ENCODE measurements at places on chromosomes 12 and 14.

DNA sequence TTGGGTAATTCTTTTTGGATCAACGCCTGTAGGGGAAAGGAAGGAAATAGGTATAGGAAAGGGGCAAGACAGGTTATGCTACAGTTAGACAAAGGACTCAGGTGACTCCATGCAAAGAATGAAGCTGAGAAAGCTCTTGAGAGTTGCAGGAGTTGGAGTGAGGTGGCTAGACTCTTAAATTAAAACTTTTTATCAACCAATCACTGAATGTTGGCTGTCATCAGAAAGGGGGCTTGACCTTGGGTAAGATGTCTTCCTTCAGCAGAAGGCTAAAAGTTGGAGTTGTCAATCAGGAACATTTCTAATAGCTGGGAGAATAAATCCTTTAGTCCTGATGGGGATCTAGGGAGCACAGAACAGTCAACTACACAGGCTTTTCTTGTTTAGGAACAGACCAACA is 595.4 kb downstream of the SLC16A7 start:
- no peak for DNase-seq

DNA sequence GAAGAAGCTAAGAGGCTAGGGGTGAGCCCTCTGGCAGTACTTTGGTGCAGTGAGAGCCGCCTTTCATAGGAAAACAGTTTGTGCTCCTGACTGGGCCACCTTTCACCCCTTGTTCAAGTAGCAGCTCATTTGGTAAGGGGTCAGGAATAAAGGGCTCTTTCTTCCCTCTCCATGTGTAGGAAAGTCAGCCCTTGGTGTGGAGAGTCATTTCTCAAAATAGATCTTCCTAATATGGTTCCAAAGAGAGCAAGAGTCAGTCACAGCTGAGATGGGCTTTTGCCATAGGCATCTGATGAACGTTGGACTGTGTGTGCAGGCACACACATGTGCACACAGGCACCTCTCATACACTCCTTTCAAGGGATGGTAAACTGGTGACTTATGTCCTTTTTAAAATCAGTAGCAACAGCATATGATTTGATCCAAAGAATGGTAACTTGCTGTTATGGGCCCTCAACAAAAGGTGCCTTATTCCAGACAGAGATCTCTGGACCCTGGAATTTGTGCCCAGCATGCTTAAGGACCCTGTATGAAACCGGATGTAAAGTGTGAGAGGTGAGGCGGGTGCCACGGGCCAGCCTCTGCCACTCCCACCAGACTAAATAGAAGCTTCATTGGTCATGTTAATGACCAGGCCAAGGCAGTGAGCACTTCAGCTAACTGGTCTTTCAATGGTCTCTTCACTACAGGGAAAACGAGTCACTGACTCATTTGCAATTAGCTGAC is 16.7 kb upstream of the RIC8B start:
- no peak for DNase-seq

- DNase-seq: no peak
These were observed 28.5 kb upstream of the JDP2 start for GRCh38 chr14:75399321-75399720.

- no peak for DNase-seq
These were observed 42.1 kb downstream of the FLRT2 start for GRCh38 chr14:85572011-85572410.

DNA sequence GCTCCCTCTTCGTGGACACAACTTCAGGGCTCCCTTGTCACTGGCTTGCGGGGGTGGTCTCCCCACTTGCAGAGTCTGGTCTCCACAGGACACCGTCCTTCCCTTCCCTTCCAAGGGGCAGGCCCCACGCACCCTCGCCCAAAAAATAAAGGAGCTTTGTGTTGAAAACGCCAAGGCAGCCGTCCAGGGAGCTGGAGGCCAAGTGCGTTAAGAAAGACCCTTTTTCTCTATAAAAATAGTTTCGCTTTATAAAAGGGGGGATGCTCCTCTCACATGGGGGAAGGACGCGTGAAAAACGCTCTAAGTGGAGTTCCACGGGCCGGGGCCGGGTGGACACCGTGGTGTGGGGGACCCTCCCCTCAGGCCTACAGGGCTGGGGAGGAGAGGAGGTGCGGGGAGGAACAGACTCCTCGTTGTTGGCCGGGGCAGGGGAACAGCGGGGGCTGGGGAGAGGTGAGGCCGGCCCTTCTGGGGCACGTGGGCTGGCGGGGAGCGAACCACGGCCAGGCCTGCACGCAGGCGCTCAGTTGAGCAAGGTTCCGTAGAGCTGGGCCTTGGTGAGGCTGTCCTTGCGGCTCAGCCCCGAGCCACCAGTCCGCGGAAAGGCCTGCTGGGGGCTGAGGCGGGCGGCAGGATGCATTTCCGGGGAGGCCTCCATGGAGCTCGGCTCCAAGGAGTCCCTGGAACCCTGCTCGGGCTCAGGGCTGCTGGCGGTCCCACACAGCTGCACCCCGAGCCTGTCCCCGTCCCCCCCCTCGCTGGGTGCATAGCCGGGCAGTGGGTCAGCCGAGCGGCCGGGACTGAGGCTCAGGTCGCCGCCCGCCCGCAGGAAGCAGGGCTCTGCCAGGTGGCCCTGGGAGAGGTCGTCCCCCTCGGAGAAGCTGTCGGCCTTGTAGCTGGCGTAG is 49.5 kb downstream of the BEGAIN start:
- no peak for DNase-seq

DNA sequence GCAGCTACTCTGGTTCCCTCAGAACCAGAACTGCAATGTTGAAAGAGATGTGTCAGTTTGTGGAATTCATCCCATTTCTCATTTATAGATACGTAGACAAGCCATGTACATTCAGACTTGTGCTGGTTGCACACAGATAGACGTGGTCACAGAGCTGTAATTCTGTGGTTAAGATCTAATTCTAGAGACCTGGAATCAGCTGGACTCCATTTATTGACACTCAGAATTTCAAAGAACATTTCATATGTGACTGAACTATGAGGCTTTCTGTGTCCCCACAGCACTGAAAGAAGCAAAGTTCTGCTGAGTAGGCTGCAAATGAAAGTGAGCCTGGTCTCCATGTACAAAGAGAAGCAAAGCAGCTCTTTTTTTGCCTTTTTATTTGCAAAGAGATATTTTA is 220.2 kb upstream of the NAV3 start:
- DNase-seq: no peak

DNA sequence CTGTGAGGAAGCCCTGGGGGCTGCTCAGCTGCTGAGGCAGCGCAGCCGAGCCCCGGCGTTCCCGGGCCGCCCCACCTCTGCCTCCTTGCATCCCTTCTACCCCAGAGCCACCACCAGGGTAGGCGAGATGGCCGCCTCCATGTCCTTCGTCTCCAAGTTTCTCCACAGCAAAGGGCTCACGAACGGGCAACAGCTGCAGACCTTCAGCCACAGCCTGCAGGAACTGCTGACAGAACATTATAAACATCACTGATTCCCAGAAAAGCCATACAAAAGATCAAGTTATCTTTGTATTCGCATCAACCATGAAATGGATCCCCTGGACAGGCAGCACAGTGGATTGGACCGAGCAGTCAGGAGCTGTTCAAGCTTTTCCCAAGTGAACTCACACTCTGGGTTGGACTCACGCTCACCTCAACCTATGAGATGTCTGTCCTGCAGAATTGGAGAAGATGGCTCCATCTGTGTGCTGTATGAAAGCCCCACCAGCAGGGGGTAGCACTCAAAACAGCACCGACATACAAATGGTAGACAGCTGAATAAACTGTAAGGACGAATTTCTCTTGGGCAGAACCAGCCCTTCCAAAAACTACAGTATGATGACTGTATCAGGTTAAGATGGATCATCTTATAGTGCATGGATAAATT is 19.4 kb upstream of the A2M start:
- DNase-seq: no peak

DNA sequence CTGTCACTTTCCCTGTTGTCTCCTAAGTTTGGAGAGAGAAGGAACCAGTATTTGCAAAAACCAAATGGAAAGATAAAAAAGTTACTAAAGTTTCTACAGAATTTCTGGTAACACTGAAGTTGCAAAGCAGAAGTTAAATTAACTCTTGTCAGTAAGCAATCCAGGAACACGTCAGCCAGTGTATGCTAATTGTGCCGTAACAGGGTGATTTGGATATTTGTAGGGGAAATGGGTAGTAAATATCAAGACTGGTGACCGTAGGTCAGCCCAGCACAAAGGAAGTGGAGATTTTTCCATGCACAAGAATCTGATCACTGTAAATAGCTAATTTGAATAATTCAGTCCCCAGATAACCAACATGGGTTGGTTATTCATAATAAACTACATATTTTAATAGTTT is 2.3 kb downstream of the CDKN1B start:
- DNase-seq: no peak

DNA sequence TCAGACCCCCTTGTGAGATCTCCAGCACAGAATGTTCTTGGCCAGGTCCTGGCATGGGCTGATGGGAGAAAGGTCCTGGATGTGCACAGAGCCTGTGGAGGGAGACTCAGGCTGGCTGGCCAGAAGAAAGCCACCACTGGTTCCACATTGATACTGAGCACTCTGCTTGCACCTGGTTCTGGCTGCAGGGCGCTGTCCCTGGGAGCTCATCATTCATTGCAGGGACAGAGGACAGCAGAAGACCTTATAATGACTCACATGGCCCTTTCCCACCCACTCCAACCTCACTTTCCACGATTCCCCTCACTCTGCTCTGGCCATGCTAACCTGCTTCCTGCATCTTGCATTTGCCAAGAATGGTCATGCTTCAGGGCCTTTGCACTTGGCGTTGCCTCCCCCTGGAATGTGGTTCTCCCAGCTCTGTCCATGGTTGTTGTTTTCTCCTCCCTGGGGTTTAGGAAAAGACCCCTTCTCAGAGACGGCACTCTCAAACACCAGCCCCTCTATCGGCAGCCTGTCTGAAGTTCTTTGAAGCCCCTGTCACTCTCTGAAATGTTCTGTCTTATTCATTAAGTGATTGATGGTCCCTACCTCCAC is 10.3 kb downstream of the KRT7 start:
- DNase-seq: no peak

- no peak for DNase-seq
These were observed 2.4 kb downstream of the ULK1 start for GRCh38 chr12:131896811-131897270.

DNA sequence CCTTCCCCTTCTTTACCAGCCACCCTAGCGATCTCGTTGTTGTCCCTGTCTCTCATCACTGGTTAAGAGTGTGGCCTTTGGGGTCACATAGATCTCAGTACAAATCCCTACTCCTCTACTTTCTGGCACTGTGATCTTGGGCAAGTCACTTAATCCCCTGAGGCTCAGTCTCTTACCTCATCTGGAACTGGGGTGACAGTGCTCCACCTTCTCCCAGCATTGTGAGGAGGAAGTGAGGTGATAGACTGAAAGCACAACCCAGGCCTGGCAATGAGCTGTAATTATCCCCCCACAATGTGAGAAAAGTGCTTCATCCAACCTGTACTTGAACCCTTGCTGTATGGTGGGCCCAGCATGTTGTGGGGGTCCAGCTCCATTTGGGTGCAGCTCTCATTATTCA is 48.0 kb downstream of the IRAK3 start:
- DNase-seq: no peak

DNA sequence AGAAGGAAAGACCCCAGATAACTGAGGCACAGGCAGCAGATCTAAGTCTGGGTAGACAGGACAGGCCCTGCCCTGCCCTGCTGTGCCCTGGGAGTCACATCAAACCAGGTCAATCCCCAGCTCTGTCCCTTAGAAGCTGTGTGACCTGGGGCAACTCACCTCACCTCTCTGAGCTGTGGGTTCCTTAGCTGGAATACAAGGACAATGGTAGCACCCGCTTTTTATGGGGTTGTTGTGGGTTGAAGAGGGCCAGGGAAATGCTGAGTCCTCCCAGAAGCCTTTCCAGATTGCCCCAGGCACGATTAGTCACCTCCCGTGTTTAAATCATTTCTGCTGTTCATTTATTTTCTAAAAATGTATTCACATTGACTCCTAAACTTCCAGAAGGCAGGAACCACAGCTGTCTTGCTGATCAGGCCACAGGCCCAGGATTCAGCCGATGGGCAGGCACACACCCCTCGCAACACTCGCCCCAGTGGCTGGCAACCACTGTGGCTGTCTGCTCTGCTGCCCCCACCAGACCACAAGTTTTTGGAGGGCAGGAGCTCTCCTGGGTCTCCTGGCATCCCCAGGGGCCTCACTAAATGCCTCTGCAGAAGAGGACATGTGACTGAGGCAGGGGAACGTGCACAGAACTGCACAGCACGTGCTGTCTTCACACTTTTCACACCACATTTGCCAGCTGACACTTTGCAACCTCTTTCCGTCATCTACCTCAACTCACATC is 3.0 kb downstream of the SELPLG start:
- no peak for DNase-seq

- DNase-seq: no peak
These were observed 60.3 kb downstream of the AVPR1A start for GRCh38 chr12:63090716-63091115.

- DNase-seq: no peak
These were observed 363.8 kb upstream of the TMEM132C start for GRCh38 chr12:127903146-127903545.

- no peak for DNase-seq
These were observed 77.6 kb downstream of the PTPRR start for GRCh38 chr12:70842942-70843341.

GRCh38 chr14:90839024-90839888 is 23.0 kb upstream of the TTC7B start:
- DNase-seq: no peak

GRCh38 chr14:94548999-94549985 is 11.9 kb upstream of the SERPINA4 start:
- DNase-seq: peak; percentile 40

- DNase-seq: no peak
These were observed 24.8 kb downstream of the EPYC start for GRCh38 chr12:90979951-90980350.

GRCh38 chr12:49296836-49297694 is 2.1 kb downstream of the PRPH start:
- no peak for DNase-seq

- no peak for DNase-seq
These were observed 682 bp upstream of the TRIP11 start for GRCh38 chr14:92040431-92041051.

GRCh38 chr14:58167891-58168290 is 15.9 kb upstream of the ARMH4 start:
- no peak for DNase-seq
